ENCODE measurements at places on chromosomes 3 and 15. TPM values are rescaled to one million over a fixed set of nuclear protein-coding genes. Genes with fewer than 3 reads are reported as not detected.
A peak's percentile ranks its signal among the peaks of the same experiment; 100 is the strongest.

GRCh38 chr3:186589121-186589520 is 18.6 kb downstream of the DNAJB11 start:
- no peaks in the 10 kb centered on the region for H3K27me3 ChIP-seq
- H3K27ac ChIP-seq, result no peak overlapping the region
- H3K36me3 ChIP-seq, result peaks cover 20% of the 10 kb centered on the region
- DNase-seq, result no peak
- H3K4me3 ChIP-seq, result no peak overlapping the region
- H3K4me1 ChIP-seq, result no peaks in the 10 kb centered on the region

- H3K4me3 ChIP-seq, result no peak overlapping the region
- H3K27me3 ChIP-seq, result no peaks in the 10 kb centered on the region
- H3K4me1 ChIP-seq, result peaks cover 46% of the 10 kb centered on the region
- H3K27ac ChIP-seq, result peak overlapping the region; percentile 45
These were observed 346.0 kb downstream of the NLGN1 start for GRCh38 chr3:173743516-173743915.

- no peaks in the 10 kb centered on the region for H3K36me3 ChIP-seq
- no peak for DNase-seq
- no peak overlapping the region for H3K27ac ChIP-seq
- H3K27me3 ChIP-seq, result no peaks in the 10 kb centered on the region
These were observed 28.1 kb downstream of the SLMAP start for GRCh38 chr3:57784089-57784735.

Gene SLC2A2
- not detected for total RNA-seq

- peaks cover 5% of the 10 kb centered on the region for H3K4me1 ChIP-seq
- H3K27me3 ChIP-seq, result no peaks in the 10 kb centered on the region
- no peak overlapping the region for H3K27ac ChIP-seq
- DNase-seq, result peak; percentile 23
These were observed 47.0 kb downstream of the MTHFS start for GRCh38 chr15:79849789-79850188.

DNA sequence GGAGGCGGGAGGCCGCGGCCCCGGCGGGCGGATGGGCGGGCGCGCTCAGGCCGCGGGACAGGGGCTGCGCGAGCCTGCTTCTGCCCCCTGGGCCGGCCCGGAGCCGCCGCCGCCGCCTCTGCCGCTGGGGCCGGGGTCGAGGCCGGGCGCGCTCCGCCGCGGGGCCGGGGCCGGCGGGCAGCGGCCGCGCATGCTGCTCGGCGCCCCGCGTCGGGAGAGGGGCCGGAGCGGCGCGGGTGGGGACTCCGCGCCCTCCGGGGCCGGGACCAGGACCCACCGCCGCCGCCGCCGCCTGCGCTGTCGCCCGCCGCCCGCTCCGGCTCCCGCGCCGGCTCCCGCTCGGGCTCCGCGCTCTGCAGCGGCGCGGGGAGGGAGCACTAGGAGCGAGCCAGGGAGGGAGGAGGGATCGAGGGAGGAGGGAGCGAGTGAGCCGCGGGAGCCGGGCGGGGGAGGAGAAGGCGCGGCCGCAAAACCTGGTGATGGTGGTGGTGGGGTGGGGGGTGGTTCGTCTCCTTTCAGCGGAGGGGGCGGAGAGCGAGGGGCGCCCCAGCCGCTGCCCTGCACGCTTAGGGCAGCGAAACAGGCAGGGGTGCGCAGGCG is at the start of gene LINGO1:
LINGO1 (minus strand) TSS at position 379 of the 600 bp plus-strand sequence. CDS start 597 bp downstream, outside the sequence.
- peak within 1 kb of the TSS; percentile 70 for H3K4me3 ChIP-seq
- H3K27ac ChIP-seq, result no peak within 1 kb of the TSS
- H3K27me3 ChIP-seq, result peaks cover 58% of the 10 kb centered on the region
- peaks cover 4% of the 10 kb centered on the region for H3K4me1 ChIP-seq

Gene NOP10
- total RNA-seq, result 216 TPM

GRCh38 chr3:126714276-126714900 is 10.3 kb downstream of the CHCHD6 start:
- H3K36me3 ChIP-seq, result no peaks in the 10 kb centered on the region
- H3K27ac ChIP-seq, result no peak overlapping the region
- DNase-seq, result no peak
- no peaks in the 10 kb centered on the region for H3K27me3 ChIP-seq
- H3K4me3 ChIP-seq, result no peak overlapping the region
- H3K4me1 ChIP-seq, result peaks cover 2% of the 10 kb centered on the region

DNA sequence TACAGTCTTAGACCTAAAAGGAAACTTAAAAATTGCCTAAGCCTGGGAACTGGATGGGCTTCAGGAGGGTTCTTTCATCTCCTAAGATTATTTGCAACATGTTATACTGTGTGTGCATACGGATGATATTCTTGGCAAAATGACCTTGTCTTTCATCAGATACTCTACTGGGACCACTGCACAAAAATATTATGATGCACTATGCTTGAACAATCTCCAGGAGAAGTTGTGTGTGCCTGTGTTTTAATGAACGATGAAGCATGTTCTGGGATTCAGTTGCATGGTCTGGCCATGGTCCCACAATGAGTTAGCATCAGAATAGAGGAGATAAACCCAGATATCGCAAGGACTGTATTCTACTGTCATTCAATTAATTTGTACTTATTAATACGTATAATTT is 68.7 kb downstream of the GAP43 start:
- no peak overlapping the region for H3K27ac ChIP-seq
- peak; percentile 69 for DNase-seq
- no peaks in the 10 kb centered on the region for H3K4me1 ChIP-seq

- peaks cover 51% of the 10 kb centered on the region for H3K27me3 ChIP-seq
- H3K36me3 ChIP-seq, result no peaks in the 10 kb centered on the region
- H3K27ac ChIP-seq, result no peak overlapping the region
These were observed 153.5 kb downstream of the RPLP1 start for GRCh38 chr15:69606144-69606543.

Gene PLA1A
- total RNA-seq, result under 0.01 TPM

Gene RAB6B
- 0.59 TPM for total RNA-seq

DNA sequence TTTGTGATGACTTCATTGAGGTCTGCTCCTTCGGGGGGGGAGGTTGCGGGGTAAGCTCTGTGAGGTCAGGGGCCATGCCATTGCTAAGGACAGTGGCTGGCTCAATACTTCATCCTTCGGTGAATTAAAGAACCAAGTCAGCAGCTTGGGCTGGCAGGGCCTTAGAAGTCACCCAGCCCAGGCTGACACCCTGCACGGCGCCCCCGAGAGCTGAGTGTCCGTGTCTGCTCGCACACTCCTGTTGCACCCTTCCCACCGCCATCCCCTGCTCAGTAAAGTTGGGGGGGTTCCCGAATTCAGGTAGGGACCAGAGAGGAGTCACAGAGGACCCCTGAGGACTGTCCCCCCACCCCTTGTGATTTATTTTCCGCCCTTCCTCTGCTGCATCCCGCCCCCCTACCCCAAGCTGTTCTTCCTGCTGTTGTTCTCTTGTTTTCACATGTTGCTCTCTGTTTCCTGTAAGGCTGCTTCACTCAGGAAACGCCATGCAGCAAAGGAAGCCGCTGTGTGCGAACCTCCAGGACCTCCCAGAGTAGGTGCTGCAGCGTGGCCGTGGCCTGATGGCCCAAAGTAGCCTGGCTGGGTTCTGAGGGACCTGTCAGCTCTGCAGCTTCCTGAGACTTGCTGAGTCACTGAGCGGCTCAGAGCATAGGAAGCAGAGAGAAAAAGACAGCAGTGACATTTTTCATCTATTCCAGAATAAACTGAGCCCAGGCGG is 14.4 kb downstream of the EFCC1 start:
- H3K36me3 ChIP-seq, result no peaks in the 10 kb centered on the region
- no peak overlapping the region for H3K4me3 ChIP-seq
- H3K27me3 ChIP-seq, result no peaks in the 10 kb centered on the region
- H3K4me1 ChIP-seq, result no peaks in the 10 kb centered on the region

- no peak for DNase-seq
- H3K27me3 ChIP-seq, result no peaks in the 10 kb centered on the region
- no peak overlapping the region for H3K4me3 ChIP-seq
- H3K4me1 ChIP-seq, result peaks cover 27% of the 10 kb centered on the region
- H3K36me3 ChIP-seq, result no peaks in the 10 kb centered on the region
These were observed 159.0 kb downstream of the CHSY1 start for GRCh38 chr15:101092867-101093202.

- DNase-seq, result no peak
- no peak overlapping the region for H3K27ac ChIP-seq
- no peaks in the 10 kb centered on the region for H3K27me3 ChIP-seq
These were observed 74.8 kb upstream of the NAALADL2 start for GRCh38 chr3:174784206-174784934.

DNA sequence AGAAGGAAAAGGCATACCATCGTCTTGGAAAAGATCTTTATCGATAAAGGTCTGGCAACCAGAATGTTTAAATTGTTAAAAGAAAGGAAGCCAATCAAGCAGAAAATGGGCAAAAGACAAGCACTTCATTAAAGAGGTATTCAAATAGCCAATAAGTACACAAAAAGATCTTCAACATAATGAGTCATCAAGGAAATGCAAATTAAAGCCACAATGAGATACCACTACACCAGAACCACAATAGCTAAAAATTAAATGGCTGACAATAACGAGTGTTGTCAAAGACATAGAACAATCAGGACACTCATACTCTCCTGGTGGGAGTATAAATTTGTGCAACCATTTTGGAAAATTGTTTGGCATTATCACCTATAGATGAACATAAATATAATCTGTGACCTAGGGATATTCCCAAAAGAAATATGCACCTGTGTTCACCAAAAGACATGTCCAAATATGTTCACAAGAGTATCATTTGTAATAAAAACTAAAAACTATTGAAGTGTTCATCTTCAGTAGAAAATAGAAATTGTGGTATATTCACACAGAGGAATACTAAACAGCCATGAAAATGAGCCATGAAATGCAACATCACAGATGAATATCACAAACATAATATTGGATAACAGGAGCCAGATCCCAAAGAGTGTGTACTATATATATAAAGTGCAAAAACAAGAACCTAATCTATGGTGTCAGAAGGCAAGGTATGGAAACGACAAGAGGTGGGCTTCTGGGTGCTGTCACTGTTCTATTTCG is 14.4 kb upstream of the BTBD1 start:
- H3K4me3 ChIP-seq, result no peak overlapping the region
- no peak overlapping the region for H3K27ac ChIP-seq
- no peaks in the 10 kb centered on the region for H3K4me1 ChIP-seq
- no peaks in the 10 kb centered on the region for H3K36me3 ChIP-seq

Gene SENP2
- total RNA-seq, result 24.6 TPM

- no peak within 1 kb of the TSS for H3K27ac ChIP-seq
- H3K36me3 ChIP-seq, result no peaks in the 10 kb centered on the region
- H3K4me3 ChIP-seq, result no peak within 1 kb of the TSS
- peaks cover 4% of the 10 kb centered on the region for H3K27me3 ChIP-seq
- H3K4me1 ChIP-seq, result no peaks in the 10 kb centered on the region
These were observed at the start of gene TMC3 for GRCh38 chr15:81373775-81374395. TMC3 (minus strand) TSS chr15:81374213; CDS start chr15:81374077, 136 bp downstream.

DNA sequence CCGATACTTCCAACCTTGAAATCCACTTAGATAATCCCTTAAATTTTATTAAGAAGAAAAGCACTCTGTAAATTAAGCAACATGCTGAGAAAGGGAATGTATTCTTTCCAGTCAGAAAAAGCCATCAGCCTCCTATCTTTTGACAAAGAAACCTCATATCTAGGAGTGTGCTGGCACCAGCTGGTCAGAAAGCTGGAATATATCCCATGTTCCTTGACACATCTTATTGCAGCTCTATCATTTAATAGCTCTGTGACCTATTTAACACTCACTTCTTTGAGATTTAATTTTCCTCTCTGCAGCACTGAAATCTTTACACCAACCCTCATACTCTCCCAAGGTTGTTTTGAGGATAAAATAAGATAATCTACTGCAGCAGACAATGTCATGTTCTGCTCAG is 30.4 kb upstream of the CAPN7 start:
- no peak overlapping the region for H3K27ac ChIP-seq
- H3K36me3 ChIP-seq, result no peaks in the 10 kb centered on the region
- H3K27me3 ChIP-seq, result peaks cover 66% of the 10 kb centered on the region
- no peak for DNase-seq
- H3K4me1 ChIP-seq, result no peaks in the 10 kb centered on the region

All from osteoblast (primary cell).